ENCODE measurements at places on chromosomes 5 and 9. TPM values are rescaled to one million over a fixed set of nuclear protein-coding genes. Genes with fewer than 3 reads are reported as not detected.

DNA sequence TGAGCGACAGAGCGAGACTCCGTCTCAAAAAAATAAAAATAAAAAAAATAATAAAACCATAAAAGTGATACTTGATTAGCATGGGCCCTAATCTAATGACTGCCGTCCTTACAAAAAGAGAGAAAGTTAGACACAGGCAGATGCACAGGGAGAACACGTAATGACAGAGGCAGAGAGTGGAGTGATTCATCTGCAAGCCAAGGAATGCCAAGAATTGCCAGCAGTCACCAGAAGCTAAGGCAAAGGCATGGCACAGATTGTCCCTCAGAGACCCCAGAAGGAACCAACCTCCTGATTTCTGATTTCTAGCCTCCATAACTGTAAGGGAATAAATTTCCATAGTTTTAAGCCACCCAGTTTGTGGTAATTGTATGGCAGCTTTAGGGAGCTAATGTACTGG is 79.6 kb upstream of the FREM1 start:
- DNase-seq = no peak

GRCh38 chr9:27353474-27354229 is 56.7 kb upstream of the EQTN start:
- DNase-seq = no peak

Gene ESM1
- total RNA-seq = 0.45 TPM

- DNase-seq = no peak
Measured at GRCh38 chr9:5784526-5785315, 48.2 kb downstream of the ERMP1 start.

Gene PRLR
- total RNA-seq = not detected

DNA sequence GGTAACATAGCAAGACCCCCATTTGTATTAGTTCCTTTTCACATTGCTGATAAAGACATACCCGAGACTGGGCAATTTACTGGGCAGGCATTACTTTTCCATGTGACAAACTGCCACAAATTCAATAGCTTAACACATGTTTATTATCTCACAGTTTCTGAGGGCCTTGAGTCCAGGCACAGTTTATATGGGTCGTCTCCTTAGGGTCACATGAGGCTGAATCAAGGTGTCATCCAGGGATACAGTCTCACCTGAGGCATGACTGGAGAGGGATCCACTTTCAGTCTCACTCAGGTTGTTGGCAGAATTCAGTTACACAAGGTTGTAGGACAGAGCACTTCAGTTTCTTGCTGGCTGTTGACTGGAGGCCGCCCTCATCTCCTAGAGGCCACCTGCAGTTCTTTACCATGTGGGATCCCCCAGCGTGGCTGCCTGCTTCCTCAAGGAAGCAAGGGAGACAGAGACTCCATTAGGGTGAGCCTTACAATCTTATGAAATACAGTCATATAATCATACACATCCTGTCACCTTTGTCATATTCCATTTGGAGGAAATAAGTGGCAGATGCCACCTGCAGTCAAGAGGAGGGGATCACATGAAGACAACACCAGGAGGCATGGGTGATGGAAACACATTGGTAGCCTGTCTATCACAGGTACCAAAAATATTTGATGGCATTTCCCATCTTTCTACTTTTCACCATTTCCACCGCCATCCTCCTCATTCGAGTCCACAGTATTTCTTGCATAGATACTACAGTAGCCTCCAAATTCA is 15.1 kb upstream of the ERAP1 start:
- DNase-seq = peak; percentile 25

Gene FGF1
- not detected for total RNA-seq

DNA sequence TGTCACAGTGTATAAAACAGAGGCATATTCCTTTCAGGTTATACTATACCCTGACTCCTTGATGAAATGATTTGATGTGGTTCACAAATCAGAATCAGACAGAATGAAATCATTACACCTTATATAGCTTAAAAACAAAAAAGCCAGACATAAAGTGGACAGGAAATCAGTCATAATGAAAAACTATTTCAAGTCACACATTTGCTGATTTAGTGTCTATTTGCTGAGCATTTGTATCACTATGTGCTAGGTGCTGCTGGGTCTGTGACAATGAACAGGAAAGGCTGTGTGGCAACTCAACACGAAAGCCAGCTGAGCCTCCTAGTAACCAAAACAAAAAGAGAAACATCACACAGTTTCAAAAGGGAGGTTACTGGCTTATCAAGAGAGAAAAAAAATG is 194.0 kb downstream of the EFNA5 start:
- peak; percentile 45 for DNase-seq

Gene NR5A1
- not detected for total RNA-seq

GRCh38 chr9:22204240-22204639 is 195.1 kb upstream of the CDKN2B start:
- no peak for DNase-seq

Gene OR1Q1
- not detected for total RNA-seq

GRCh38 chr9:98158071-98158831 is 34.2 kb downstream of the CORO2A start:
- no peak for DNase-seq

GRCh38 chr9:10112798-10113197 is 500.0 kb downstream of the PTPRD start:
- no peak for DNase-seq

Gene GMCL2
- total RNA-seq = not detected

DNA sequence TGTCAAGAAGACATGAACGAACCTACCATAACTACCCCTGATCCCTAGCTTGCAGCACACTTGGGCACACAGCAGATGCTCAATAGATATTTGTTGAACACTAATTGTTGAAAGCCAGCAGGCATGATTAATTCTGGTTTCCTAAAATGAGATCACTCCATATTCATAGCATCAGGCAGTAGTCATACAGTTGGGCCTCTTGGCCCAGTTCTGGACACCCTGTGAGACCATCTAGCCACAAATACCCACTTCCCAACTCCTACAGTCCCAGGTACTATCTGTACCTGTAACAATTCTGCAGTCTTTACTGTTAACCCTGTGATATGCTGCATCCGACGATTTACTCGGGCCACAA is 24.2 kb downstream of the P4HA2 start:
- no peak for DNase-seq

DNA sequence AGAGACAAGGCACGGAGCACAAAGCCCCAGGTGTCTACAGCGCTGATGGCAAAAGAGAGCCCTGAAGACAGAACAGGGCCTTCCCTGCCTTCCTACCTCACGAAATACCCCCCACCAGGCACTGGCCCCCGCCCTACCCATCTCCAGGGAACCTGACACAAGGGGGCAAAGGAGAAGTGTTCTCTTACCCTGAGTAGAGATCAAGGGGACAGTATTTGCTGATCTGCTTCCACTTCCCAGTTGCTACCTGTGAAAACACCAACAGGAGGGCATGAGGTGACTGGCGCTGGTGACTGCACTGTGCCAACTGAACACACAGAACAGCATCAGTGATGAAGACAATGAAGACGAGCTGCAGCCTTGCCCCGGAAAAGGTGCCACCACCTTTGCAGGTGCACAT is 27.4 kb downstream of the IPPK start:
- DNase-seq = no peak

Gene SLC6A7
- total RNA-seq = not detected

Gene NXNL2
- total RNA-seq = not detected

GRCh38 chr5:77937015-77937908 is 161.1 kb upstream of the TBCA start:
- DNase-seq = no peak

GRCh38 chr9:112945620-112946208 is 55.0 kb upstream of the SLC46A2 start:
- peak; percentile 11 for DNase-seq

DNA sequence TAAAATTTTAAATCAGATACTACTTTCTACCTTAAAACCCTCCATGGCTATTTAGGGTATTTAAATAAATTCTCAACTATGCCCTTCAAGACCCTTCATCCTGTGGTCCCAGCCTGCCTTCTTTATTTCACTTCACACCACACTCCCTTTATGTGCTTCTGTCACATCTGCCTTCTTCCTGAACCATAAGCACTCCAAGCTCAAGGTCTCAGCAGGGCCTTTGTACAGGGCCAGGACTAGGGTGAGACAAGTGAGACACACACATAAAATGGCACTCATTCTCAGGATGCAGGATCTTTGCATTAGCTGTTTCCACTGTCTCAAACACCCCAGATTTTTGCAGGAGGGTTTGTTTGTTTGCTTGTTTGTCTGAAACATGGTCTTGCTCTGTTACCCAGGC is 7.6 kb downstream of the ITK start:
- DNase-seq = no peak

GRCh38 chr5:59587489-59588337 is 305.8 kb downstream of the PDE4D start:
- DNase-seq = no peak

Gene TRIM52
- total RNA-seq = 11.7 TPM

Gene CARD6
- 1.7 TPM for total RNA-seq

Gene HTR1A
- not detected for total RNA-seq

Gene SLC31A1
- total RNA-seq = 12.5 TPM

DNA sequence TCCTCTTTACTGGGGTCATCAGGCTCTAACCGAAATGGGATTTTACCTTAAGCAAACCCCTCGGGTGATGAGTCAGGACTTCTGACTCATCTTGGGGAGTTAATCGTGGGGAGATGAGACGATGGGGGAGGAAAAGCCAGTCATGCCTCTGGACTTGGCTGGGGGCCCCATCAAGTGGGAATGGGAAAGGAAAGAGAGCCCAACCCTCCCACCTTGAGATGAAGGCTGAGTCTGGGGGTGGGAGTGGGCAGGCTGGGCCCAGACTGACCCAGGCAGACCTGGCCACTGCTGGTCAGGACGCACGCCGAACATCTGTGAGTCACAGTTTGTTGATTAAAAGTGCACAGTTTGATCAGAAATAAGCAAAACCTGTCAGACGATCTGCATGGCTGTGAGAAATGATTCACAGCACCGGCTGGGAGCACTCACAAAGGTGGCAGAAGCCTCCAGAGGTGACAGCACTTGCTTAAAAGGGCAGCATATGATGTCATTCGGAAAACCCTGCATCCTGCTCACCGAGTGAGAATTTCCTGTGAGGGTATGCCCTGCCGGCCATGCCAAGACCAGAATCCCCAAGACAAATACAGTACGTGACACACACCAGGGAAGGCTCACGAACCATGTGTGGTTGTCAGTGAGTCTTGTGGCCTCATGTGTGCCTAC is 50.0 kb upstream of the SLC25A51 start:
- DNase-seq = peak; percentile 80

GRCh38 chr5:43804041-43804440 is 201.1 kb downstream of the NNT start:
- DNase-seq = no peak

- no peak for DNase-seq
Measured at GRCh38 chr5:147805030-147805454, 22.5 kb upstream of the JAKMIP2 start.

Gene PLGRKT
- 52.9 TPM for total RNA-seq

Gene CTXN3
- not detected for total RNA-seq

Gene ALDH1A1
- total RNA-seq = not detected

Gene SCGB3A1
- total RNA-seq = not detected

Gene SGCD
- not detected for total RNA-seq

GRCh38 chr9:106218854-106219253 is 524.5 kb downstream of the TMEM38B start:
- DNase-seq = no peak

- peak; percentile 12 for DNase-seq
Measured at GRCh38 chr9:112971415-112971814, 40.6 kb downstream of the ZNF883 start.

DNA sequence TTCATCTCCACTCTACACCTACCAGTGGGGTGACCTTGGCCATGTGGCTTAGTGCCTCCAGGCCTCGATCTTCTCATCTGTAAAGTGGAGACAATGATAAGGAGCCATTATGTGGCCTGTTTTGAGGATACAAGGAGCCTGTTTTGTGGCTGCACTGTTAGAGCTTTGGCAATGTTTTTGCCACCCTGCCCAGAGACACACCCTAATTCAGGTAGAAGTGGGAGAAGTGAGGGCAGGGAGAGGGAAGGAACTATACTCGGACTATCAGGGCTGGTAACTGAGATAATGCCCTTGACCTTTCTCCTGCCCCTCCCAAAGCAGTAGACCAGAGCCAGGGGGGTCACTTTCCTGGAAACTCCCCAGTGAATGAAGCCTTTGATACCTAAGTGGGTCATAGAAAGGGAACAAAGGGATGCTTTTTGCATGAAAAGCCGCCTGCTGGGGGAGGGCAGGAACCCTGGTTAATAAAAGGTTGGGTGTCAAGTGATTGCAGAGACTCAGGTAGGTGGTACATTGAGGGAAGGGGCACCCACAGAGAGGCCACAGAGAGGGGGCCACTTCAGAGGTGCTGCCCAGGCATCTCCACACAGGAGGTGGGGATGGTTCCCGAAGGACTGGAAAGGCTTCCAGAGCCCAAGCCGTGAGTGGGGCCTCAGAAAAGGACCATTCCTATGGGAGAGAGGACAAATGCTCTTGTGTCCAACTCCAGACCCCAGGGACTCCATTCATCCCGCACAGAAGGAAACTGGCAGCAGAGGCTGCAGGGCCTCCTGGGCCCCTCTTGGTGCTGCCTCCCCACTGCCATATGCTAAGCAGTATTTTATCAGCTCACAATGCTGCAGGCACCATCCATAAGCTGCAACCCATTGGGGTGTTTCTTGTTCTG is 42.3 kb upstream of the VDAC1 start:
- DNase-seq = no peak

- DNase-seq = no peak
Measured at GRCh38 chr9:90871327-90871935, 69.8 kb downstream of the SYK start.

- DNase-seq = peak; percentile 84
Measured at GRCh38 chr9:95127249-95128176, 190.0 kb downstream of the FANCC start.

DNA sequence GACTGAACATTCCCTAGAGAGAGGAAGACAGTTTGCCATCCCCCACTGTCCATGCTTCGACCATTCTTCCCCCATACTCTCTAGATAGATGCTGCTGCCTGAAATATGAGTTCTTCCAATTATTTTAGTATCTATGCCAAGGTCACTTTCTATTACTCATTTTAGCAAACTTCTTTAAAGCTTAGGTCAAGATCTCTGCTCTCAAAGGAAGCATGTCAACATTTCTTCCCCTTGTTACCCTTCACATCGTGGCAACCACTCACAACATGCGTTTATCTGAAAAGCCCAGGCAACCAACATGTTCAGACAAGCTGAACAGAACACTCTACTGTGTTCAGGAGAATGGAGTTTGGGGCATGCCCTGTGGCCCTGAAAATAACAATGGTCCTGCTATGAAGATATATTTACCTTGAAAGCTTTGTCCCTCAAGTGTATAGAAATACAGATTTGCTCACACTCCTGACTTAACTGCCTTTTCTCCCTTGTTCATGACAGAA is 138.4 kb upstream of the KIF2A start:
- DNase-seq = no peak

DNA sequence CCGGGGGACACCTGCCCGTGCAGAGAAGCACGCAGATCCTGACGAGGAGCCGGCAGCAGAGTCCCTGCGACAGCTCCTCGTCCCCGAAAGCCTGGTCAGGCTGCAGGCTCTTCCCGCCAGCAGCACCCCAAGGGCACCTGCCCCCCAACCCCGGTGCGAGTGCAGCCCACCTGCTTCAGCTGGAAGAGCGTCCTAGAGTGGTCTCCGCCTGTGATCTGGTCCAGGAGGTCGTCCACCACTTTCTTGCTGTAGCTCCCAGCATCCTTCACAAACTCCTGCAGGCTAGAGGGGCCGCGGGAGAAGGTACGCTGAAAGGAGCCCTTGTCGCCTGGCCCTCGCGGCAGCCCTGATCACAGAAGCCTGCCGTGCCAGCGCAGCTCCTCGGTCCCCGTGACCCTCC is 16.7 kb downstream of the BRD9 start:
- DNase-seq = no peak

Gene INSL4
- total RNA-seq = not detected

Gene TOR2A
- total RNA-seq = 12.7 TPM

Gene PCDHGA4
- total RNA-seq = 0.07 TPM

Gene DEPDC1B
- 33.2 TPM for total RNA-seq

GRCh38 chr9:123548741-123549545 is 192.9 kb downstream of the CRB2 start:
- DNase-seq = peak; percentile 80
